NCI-H2171 (cell line): ENCODE measurements at places on chromosomes 4 and X.

- no peak for DNase-seq
Measured at GRCh38 chr4:41939016-41939626, 3.9 kb downstream of the TMEM33 start.

DNA sequence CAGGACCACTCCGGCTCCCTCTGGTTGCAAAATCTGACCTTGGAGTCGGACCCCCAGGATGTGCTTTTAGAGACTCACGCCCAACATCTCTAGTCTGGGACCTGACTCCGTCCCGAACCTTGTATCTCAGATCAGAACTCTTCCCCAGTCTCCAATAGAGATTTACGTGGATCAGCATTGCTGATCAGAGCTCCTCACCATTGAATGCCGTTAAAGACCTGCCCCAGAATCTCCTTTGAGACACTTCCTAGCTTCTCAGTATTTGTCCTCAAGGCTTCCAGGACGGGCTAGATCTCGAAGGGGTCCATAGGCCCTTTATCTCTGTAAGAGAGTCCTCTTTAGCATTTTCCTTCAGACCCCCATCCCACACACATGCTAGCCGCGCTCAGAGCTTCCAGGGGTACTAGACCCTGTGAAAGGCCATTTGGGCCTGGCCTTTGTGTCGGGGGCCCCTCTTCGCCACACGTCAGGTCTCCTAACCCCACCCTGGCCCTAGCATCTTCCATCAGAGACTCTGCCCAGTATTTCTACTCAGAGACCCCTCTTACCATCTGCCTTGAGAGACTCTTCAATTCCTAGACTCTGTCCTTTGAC is 662 bp downstream of the UBA1 start:
- DNase-seq = no peak

DNA sequence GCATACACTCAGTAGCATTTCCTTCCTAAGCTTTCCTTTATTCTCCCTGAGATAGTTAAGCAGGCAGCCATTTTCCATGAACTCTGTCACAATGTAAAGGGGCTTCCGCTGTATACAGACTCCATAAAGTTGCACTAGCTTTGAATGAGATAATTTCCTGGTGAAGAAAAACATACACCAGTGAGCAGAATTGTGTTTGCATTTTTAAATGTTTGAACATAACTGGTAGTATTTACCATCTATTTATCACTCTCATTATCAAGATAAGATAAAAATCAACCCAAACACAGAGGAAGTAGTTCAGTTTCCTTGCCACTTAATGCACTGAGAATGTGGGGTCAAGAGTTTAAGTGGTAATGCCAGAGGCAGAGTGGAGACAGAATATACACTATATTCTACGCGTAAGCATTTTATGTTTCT is 54.1 kb downstream of the TXK start:
- DNase-seq = no peak

DNA sequence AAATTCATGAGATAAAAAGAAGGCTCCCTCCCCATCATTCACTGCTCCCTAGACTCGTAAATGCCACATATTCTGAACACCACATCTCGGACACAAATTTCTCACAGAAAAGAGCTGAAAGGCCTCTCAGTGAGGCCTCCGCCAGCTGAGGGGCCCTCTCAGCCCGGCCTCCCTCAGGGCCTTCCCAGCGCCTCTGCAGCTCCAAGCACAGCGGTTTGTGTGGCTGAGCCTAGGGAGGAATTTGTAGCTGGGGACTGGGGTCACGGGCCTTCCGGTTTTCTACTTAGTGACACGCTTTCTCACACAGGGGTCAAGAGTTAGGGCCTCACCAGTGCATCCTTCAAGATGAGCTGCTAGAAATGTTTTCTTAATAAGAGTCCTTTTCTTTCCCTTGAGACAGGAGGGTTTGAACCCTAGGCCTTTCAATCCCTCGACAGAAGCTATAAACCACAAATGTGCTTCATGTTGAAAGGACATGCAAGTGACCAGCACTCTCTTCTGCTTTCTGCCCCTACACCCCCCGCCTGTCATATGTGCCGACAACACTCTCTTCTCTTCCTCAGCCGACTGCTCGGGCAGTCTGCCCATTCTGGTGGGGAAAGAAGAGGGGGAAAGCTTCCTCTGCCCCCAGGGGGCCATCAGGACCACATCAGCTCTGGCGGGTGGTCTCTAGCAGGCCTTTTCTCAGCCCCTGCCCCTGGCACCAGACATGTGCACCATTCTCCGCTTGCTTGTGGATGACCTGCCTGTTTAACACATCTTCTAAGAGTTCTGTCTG is 104.9 kb downstream of the CHIC2 start:
- DNase-seq = no peak

- DNase-seq = no peak
Measured at GRCh38 chr4:138158746-138159297, 83.3 kb downstream of the SLC7A11 start.

DNA sequence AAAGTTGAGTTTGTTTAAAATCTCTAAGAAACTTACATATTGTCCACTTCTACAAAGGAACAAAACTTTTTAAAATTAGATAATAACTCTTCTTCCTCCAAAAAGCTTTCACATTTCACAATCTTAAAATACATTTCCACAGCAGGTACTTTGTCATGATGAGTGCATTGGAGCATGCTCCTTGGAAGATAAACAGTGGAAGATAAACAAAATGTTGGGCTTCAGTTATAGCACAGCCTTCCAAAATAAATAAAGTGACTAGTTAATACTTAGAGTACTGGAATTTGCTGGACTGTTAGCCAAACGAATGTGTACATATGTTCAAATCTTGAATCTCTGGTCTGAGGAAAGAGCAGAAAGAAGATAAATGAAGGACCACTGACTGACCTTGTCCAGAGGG is 54.9 kb upstream of the PDE5A start:
- DNase-seq = no peak

- no peak for DNase-seq
Measured at GRCh38 chr4:152572417-152573086, 36.7 kb upstream of the FBXW7 start.

- no peak for DNase-seq
Measured at GRCh38 chr4:17033768-17034181, 135.3 kb upstream of the LDB2 start.

GRCh38 chrX:40227125-40227524 is 129.4 kb upstream of the BCOR start:
- DNase-seq = no peak

DNA sequence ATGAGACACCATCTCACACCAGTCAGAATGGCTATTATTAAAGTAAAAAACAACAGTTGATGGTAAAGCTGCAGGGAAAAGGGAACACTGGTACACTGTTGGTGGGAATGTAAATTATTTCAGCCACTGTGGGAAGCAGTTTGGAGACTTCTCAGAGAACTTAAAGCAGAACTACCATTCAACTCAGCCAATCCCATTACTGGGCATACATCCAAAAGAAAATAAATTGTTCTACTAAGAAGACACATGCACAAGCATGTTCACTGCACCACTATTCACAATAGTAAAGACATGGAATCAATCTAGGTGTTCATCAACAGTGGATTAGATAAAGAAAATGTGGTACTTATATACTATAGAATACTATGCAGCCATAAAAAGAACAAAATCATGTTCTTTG is 135.0 kb downstream of the REELD1 start:
- DNase-seq = no peak

DNA sequence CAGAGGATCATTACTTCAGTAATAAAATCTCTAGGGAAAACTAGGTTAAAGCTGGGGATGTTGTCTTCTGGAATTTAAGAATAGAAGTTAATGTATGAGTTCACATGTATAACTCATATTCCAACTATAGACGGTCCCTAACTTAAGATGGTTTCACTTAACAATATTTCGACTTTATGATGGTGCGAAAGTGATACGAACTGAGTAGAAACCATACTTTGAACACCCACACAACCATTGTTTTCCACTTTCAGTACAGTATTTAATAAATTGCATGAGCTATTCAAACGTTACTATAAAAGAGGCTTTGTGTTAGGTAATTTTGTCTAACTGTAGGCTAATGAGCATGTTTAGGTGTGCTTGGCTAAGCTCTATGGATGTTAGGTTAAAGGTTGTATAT is 38.7 kb downstream of the CCSER1 start:
- no peak for DNase-seq

DNA sequence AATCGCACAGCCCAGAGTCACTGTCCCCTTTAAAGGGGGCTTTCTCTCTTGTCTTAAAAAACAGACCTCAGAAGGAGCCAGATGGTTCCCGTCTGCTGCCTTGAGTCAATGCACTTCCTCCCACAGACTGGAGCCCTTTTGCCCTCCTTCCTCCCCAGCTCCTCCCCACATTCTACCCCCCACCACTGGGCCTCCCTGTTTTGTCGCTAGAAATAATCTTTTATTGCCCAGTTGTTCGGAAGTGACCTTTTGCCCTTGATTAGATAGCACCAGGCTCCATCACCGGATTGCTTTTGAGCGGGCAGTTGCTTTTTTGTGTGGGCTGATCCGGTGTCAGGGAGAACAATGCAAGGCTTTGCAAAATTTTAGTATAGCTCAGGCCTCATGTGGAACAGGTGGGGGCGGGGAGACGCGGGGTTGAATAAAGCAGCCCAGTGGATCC is 47.7 kb downstream of the SPRY1 start:
- no peak for DNase-seq

DNA sequence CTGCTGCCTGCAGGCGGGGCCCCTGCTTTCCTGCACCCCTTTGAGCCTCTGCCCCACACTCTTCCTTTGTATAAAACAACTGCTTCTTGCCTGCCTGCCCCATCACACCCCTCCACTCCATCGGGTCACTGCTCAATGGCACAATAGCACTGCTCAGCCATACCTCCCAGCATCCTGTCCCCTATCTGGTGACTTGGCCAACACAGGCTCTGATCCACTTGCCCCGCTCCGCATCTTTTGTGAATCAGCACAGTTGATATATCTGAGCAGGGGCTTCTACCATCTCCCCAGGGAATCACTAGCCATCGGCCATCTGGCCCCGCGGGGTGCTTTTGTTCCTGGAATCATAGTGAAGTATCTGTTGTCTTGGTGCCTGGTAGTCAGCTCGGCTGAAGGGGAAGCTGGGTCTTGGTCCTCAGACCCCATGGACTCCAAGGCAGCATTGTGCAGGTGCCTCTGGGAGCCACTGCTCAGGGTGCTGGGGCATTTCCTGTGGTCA is 45.3 kb downstream of the MAP7D3 start:
- no peak for DNase-seq

DNA sequence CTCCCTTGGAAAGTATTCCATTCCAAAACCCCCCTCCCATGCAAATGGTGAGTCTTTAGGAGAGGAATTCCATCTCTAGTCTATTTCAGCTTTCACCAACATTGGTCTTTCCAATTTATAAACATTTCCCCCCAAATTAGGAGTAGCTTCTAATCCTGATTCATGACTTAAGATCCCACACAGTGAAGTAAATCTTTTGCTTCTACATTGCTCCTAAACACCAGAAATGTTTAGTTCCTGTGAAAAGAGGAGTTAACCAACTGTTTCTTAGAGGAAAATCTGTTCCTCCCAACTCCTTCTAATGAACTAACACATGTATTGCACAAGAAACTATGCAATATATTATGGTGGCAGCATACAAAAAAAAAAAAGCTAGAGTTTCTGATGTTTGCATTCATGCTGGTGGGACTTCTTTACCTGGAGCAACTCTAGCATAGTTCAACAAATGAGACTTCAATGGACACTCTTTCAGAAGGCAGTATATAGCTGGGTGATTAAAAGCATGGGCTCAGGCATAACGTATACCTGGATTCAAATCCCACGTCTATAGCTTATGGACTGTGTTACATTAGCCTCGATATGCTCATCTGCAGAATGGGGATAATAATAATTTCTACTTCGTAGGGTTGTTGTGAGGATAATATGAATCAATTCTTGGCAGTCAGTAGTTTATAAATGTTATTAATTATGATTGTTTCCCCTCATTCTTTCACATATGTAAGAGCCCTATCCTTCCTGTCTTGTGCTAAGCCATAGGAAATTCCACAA is 131.6 kb upstream of the TMEM164 start:
- DNase-seq = no peak

DNA sequence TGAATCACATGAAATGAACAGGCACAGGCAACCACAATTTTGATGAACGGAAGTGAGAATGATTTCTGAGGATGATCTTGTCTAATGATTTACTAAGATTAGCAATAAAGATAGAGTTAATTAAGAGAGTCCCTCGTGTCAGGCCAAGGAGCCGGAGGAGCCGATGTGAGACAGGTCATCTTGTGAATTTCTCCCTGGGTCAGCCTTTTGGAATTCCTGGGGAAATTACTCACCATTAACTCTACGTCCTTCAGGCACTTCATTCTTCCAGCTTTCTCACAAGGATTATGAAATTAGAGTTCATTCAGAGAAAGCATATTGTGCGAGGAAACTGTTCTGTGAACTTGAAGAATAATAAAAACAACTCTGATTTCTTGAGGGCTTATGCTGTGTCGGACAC is 86.7 kb downstream of the PSAPL1 start:
- no peak for DNase-seq

DNA sequence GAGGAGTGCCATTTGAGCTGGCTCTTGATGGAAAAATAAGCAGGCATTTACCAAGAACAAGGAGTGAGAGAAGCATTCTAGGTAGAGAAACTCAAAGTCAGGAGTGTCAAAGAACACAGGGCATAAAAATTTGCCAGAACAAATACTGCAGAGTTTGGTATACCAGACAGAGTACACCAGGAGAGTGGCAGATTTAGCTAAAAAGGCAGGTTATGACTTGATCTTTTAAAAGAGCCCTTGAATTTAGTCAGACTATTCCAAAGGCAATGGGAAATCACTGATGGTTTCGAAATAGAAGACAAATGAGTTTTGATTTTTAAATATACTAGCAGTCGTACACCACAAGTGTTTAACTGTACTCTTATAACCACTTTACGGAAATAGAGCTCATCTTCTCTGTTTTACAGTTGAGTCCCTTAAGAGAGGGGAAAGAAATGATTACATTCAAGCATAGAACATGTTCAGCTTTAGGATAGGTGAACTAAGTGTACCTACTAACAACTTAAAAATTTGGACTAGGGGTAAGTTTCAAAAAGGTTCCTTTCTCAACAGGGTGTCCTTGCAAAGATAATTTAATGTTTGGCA is 10.2 kb downstream of the UBE2D3 start:
- DNase-seq = no peak

DNA sequence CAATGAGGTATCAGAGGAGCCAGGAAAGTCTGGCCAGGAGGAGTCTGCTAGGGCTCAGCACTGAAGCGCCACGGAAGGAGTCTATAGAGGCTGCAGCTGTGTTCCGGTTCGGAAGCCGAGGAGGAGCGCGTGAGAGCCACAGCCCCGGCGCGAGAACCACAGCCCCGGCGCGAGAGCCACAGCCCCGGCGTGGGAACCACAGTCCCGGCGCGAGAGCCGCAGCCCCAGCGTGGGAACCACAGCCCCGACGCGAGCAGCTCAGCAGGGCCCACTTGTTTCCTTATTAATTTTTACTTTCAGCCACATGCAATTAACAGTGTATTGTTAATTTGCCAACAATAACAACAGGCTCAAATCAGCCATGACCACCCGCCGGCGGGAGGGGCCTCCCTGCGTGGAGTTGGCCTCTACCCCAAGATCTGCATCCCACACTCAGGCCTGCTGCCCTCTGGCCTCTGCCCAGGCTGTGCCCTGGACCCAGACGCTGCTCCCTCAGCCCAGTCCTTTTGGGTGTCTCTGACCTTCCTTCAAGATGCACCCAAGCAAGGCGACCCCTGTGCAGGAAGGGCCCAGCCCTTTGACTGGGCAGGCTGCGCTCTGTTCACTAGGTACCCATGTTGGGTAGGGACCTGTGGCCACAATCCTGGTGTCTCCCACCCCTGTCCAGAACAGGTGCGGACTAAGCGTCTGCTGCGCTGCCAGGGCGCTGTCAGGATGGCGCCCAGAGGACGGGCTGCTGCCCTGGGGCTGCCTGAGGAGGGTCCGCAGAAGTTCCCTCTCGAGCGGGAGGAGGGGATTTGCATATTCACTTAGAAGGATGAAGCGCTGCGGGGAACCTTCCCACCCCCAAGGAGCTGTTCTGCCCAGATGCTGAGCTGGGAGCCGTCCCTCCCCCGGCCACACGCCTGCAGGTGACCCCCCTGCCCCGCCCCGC is 113.8 kb downstream of the ADRA2C start:
- no peak for DNase-seq
